ENCODE measurements at places on chromosomes 16 and 17. TPM values are rescaled to one million over a fixed set of nuclear protein-coding genes. Genes with fewer than 3 reads are reported as not detected.

DNA sequence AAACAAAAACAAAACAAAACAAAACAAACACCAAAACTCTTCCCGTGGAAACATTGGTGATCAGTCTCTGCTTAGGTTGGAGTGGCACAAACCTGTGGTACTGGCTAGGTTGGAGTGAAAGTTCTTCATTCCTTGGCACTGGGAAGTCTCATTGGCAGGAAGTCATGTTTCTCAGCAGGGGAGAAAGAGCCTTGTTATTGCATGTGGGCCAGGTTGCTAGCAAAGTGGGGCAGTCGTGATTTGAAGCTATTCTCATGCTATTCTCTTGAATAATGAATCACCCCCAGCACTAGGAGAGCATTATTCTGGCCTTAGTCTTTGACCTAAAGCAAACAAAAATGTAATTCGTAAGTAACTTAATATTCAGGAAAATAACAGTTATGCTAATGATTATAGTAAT is 24.3 kb upstream of the B4GALNT2 start:
- H3K36me3 ChIP-seq = no peaks in the 10 kb centered on the region
- H3K4me3 ChIP-seq = peak overlapping the region; percentile 1
- H3K27ac ChIP-seq = no peak overlapping the region
- DNase-seq = no peak
- H3K27me3 ChIP-seq = no peaks in the 10 kb centered on the region

- no peaks in the 10 kb centered on the region for H3K4me1 ChIP-seq
- no peaks in the 10 kb centered on the region for H3K36me3 ChIP-seq
- H3K27ac ChIP-seq = no peak overlapping the region
- no peak for DNase-seq
- no peak overlapping the region for H3K4me3 ChIP-seq
- H3K27me3 ChIP-seq = no peaks in the 10 kb centered on the region
Observed at GRCh38 chr17:64319531-64319930, 56.5 kb upstream of the TEX2 start.

- no peaks in the 10 kb centered on the region for H3K27me3 ChIP-seq
- H3K27ac ChIP-seq = no peak overlapping the region
- no peak for DNase-seq
- H3K4me1 ChIP-seq = peaks cover 3% of the 10 kb centered on the region
- no peaks in the 10 kb centered on the region for H3K36me3 ChIP-seq
Observed at GRCh38 chr17:31387438-31387837, 4.0 kb upstream of the RAB11FIP4 start.

The PMP22 gene
- total RNA-seq = 1.5 TPM

GRCh38 chr17:14098246-14098645 is 28.9 kb downstream of the COX10 start:
- no peaks in the 10 kb centered on the region for H3K36me3 ChIP-seq
- no peak overlapping the region for H3K27ac ChIP-seq
- no peaks in the 10 kb centered on the region for H3K27me3 ChIP-seq
- no peak for DNase-seq
